ENCODE measurements at places on chromosomes 11 and 22.

- no peak for DNase-seq
Measured at GRCh38 chr11:95522874-95523273, 266.7 kb downstream of the FAM76B start.

DNA sequence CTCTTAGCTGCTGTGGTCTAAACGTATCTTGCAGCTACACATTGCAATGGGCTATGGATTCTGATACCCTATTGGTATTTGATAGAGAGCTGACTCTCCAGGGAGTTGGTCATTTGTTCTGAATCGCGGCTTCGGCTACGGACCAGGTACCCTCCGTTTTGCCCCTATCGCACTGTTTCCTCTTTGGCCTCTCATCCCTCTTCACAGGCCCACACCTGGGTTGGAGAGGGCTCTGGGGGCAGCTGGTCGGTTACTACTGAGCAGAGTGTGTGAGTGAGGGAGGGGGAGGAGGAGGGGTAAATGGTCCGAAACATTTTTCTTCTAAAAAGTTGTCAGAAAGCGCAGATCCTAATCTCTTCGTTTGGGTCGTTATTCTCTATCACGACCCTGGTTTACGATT, 48.8 kb upstream of the HSD17B12 start:
- DNase-seq = no peak

- DNase-seq = no peak
Measured at GRCh38 chr11:123111465-123111864, 49.5 kb upstream of the HSPA8 start.

- DNase-seq = no peak
Measured at GRCh38 chr22:37599153-37599552, 9.5 kb upstream of the GGA1 start.

DNA sequence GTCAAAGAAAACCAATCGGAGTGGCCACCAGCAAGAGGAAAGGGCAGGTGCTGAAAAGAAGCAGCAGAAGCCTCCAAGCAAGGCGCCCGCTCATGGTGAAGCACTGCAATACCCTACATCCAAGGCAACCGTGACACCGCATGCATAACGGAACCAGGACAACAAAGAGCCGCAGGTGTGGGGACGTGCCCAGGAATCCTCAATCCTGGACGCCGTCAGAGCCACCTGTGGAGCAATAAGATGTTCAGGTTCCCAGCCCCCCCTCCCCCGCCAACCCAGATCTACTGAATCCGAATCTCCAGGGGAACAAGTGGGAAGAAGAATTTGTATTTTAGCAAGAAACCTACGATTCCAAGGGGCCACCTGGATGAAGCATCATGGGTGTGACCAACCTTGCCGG, 70.8 kb downstream of the SHANK2 start:
- DNase-seq = no peak

GRCh38 chr11:68379206-68379605, 66.8 kb downstream of the LRP5 start:
- DNase-seq = no peak

GRCh38 chr11:128555606-128556005, 31.8 kb downstream of the ETS1 start:
- DNase-seq = no peak

GRCh38 chr11:59761993-59762392, 6.8 kb downstream of the STX3 start:
- no peak for DNase-seq

- no peak for DNase-seq
Measured at GRCh38 chr22:27138471-27138870, 481.1 kb downstream of the MIAT start.

GRCh38 chr11:111310088-111310487, 11.7 kb downstream of the POU2AF3 start:
- DNase-seq = no peak

GRCh38 chr11:115920092-115920461, 415.9 kb upstream of the CADM1 start:
- no peak for DNase-seq

DNA sequence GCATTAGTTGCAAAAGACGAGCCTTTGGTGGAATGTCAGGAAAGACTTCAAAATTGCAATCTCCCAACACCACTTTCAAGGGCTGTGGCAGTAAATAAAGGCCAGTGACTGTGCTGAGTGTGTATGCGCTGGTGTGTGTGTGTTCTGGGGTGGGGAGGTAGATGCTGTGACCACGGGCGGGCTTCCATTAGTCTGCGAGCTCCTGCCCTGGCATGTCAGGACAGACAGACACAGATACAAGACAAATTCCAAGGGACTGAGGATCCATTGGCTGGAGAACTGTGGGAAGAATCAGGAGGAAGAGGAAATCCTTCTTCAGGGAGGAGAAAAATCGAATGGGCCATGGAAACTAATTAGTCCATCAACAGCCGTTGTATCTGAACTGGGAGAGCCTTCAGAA, 83.6 kb downstream of the FEZ1 start:
- no peak for DNase-seq

- DNase-seq = no peak
Measured at GRCh38 chr11:72798361-72798760, 4.5 kb upstream of the STARD10 start.

- DNase-seq = no peak
Measured at GRCh38 chr11:1870721-1871466, 18.0 kb downstream of the LSP1 start.

GRCh38 chr11:20541503-20541902, 57.9 kb upstream of the SLC6A5 start:
- DNase-seq = no peak

- no peak for DNase-seq
Measured at GRCh38 chr11:69515271-69516245, 34.1 kb downstream of the LINC01488 start.

DNA sequence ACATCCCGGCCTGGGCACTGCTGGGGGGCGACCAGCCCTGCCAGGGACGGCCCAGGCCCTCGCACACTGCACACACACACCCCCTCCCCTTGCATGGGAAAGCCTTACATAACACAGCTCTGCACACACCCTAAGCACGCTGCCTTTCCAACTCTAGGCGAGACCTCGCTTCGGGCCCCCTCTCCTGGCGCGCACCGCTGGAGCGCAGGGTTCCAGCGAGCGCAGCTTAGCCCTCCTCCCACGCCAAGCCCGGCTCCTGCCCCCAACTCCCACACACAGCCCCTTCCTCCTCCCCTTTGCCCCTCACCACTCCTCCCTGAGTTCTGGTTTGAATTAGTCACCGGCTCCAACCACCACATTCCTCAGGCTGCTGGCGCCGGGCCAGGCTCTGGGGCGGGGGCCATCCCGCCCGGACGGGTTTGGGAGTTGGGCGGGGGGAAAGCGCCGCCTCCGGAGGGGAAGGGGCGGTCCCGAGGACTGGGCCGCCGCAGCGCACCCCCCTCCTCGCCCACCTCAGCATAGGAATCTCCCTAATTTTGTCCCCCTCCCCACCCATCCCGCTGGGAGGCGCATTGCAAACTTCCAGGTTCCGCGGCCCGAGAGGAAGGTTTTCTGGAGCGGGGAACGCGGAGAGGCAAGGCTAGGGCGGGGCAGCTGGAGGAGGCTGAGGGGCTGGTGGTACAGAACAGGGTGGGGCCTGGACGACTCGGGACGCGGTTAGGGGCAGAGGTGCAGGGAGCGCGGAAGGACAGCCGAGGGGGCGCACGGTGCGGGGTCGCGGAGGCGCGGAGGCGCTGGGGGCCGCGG, 966 bp downstream of the AHNAK start:
- DNase-seq = no peak

DNA sequence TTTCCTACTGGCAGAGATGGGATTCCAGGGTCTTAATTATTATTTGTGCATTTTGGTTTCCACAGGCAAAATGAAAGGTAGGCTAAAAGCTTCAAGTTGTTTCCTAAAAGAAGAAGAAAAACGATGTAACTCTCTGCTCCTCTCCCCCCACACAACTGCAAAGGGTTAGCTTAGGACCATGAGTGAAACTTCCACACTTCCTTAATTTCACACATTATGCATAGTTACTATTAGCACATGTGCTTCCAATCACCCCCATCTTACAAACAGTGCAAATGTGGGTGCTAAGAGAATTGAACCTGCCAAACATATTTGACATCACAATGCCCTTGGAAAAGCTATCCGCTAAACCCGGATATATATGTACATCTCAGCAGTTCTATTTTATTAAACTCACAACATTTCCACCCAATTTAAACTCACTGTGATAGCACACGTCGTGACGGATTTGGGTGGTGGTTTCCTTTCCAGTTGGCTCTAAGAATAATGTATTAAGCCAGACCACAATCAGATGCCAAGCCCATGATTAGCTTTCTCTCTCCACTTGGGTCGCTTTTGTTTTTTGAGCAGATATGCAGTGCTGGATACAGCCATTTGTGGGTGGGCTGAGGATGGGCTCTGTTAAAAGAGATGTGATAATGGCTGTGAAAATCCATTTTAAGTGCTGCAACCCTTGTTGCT, 245.0 kb upstream of the POU2AF2 start:
- DNase-seq = no peak

- DNase-seq = no peak
Measured at GRCh38 chr22:28911304-28911690, 27.9 kb downstream of the ZNRF3 start.

DNA sequence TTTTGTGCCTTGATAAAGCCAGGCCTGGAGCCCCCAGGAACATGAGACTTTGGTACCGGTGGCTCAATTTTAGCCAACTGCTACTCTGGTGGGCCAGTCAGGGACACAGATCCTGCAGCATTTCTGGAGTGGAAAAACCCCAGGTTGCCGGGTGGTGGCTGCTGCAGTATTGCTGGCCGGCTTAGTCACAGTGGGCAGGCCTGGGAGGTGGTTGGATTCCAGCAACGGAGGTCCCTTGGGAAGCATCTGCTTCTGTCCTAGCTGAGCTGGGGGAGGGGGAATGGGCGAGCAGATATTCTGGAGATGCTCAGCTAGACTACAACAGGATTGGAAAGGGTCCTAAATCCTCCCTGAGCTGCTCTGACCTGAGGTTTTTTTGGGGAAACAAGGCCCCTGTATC, 31.6 kb upstream of the ACCSL start:
- DNase-seq = no peak

DNA sequence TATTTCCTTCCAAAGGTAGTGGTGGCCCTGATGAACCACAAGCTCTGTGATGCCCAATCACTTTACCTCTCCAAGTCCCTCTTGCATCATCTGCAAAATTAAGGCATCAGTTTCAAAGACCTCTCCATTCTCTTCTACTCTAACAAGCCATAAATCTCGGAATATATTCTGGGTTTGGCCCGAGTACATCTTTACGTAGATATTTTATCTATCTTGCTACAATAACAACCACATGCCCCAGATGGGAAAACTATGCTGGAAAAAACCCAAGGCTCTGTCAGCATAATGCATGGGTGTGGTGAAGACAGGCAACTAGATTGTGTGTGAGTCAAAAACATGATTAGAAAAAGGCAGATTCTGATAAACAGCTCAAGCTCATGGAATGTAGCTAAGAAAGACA, 228.2 kb upstream of the BLID start:
- no peak for DNase-seq

GRCh38 chr11:116692318-116693101, 80.3 kb downstream of the BUD13 start:
- no peak for DNase-seq

DNA sequence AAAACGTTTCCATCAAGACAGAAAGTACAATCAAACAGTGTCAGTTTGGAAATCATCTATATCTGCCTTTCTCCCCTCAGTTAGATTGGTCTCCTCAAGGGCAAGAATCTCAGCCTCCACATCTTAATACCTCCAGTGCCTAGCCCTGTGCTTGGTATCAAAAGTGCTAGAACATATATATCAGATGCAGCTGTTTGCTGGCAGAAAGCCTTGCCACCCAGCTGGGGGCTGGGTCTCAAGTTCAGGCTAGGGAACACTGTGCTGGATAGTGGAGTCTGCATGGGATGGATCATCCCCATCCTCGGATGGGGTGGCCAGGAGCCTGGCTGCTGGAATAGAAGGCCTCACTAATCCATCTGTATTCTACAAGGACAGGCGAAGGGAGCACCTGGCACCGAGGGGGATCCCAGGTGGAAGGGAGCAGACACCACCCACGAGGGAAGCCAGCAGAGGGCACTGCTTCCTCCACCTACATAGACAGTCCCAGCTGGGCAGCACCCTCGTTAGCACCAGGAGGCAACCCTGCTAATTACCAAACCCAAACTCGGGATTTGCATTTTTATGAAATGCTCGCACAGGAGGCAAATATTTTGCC, 602.2 kb downstream of the BUD13 start:
- no peak for DNase-seq

DNA sequence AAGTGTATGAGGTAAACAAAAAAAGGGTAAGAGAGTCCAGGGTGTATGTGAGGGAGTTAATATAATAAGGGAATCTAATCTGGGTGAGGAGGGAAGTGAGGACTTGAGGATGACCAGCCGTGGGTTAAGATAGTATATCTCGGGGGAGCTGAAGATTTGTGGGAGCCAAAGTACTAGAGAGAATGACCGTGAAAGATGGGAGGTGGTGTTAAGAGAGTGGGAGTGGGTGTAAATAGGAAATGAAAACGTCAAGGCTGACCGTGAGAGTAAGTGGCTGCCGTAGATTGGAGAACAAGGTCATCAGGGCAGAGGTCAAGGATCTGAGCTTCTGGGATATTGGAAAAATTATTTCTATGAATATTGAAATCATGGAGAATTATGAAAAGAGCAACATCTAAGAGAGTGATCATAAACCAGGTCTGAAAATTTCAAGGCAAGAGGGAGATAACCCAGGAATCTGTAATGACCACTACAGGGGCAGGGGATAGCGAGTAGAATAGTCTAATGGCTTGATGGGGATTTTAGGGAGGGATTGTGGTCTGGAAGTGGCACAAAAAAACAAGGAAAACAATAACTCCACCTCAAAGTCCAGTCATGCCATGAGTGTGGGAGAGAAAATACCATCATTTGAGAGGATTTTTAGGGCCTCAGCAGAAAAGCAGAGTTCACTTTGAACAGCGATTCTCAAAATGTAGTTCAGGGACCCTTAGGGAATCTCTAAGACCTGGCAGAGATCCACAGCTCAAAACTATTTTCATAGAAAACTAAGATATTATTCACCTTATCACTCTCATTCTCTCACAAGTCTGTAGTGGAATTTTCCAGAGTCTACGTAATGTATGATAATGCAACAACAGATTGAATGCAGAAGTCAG, 72.0 kb downstream of the PRR5L start:
- no peak for DNase-seq

DNA sequence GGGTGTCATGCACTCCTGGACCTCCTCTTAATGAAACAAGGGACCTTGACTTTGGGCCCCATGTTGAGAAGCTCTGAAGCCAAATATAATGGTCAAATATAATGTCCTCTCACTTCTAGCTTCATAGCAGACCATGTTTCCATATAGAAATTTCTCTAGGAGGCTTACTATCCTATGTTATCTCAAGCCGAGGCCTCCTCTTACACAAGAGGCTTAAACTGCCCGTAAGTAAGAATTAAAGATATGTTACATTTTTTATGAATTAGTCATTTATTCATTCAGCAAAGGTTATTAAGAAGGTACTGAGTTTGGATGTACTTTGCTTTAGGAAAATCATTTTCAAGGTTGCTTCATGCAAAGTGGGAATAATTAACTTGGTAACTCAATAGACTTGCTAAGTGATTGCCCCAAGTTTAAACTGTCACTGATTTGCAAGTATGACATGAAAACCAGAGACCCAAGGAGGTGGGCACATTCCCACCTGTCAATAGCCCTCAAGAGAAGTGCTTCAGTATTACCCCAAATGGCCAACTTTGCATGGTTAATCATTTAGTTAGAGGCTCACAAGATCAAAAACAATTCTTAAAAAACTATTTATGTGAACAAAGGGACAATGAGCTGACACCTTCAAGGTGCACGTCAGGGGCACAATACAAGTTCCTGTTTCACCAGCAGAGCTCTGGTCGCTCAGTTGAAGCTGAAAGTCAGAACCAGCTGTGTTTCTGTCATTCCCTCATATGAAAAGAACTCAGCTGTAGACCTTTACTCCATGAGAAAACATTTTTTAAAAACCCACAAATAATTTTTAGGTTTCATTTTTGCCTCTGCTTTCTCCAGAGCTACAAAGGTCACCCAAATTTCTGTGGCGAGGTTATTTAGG, 20.9 kb downstream of the BDNF start:
- DNase-seq = no peak
